ENCODE measurements at places on chromosomes 7 and 10. TPM values are rescaled to one million over a fixed set of nuclear protein-coding genes. Genes with fewer than 3 reads are reported as not detected.

DNA sequence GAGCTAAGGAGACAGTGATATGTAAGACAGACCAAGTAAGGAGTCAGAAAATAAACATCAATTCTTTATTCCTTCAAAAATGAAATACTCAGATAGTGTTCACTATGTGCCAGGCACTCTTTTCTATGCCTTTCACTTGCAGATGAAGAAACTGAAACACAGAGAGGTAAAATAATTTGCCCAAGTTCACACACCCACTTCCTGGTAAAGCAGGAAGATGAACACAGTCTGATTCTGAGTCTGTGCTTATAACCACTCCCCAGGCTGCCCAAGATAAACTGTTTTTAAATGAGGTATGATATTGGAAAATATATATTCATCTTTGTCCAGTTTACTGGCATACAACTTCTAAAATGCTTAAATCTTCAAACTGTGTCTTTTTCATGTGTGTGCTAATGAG lies 294.4 kb upstream of the NPVF start:
- DNase-seq: no peak

DNA sequence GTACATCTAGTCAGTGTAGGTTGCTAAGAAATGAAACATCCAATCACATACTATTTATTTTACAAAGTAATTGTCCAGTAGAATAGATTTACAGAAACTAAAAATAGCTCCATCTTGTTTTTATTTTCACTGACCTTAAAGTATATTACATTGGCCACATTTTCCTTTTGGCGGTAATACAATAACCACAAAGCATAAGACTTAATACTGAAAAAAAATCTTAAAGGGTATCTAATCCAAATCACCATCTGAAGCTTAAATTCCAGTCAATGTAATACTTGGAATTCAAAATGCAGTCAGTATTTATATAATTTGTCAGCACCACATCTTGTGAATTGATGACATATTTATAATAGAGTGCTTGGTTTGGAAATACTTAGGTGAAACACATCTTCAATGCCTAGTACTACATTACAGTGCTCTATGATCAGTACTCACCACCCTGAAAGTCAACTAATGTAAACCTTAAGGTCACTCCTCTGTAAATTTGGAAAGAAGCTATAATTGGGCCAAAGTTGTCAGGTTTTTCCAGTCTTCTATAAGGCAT lies 8.9 kb downstream of the ANKMY2 start:
- DNase-seq: no peak

GRCh38 chr10:116800286-116800929 lies 48.9 kb upstream of the ENO4 start:
- no peak for DNase-seq

DNA sequence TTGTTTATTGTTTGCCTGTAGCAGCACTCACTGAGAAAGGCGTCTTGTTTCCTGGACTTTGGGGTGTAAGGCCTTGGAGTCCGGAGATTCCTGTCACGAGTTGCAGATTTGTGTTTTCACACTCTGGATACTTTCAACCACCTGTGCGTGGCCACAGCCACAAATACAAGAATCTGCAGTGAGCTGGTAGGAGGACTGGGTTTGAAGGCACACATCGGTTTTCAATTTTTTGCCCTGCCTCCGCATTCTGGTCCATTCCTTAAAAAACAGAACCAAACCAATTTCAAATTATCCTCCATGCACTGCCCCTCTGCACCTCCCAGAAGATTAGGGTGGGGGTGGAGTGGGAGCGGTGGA lies 619 bp downstream of the EXOC4 start:
- peak; percentile 23 for DNase-seq

LIPM gene
- not detected for total RNA-seq

NEUROG3 gene
- total RNA-seq: not detected

- DNase-seq: no peak
Observed at GRCh38 chr7:121105262-121105661, 116.8 kb downstream of the CPED1 start.

DNA sequence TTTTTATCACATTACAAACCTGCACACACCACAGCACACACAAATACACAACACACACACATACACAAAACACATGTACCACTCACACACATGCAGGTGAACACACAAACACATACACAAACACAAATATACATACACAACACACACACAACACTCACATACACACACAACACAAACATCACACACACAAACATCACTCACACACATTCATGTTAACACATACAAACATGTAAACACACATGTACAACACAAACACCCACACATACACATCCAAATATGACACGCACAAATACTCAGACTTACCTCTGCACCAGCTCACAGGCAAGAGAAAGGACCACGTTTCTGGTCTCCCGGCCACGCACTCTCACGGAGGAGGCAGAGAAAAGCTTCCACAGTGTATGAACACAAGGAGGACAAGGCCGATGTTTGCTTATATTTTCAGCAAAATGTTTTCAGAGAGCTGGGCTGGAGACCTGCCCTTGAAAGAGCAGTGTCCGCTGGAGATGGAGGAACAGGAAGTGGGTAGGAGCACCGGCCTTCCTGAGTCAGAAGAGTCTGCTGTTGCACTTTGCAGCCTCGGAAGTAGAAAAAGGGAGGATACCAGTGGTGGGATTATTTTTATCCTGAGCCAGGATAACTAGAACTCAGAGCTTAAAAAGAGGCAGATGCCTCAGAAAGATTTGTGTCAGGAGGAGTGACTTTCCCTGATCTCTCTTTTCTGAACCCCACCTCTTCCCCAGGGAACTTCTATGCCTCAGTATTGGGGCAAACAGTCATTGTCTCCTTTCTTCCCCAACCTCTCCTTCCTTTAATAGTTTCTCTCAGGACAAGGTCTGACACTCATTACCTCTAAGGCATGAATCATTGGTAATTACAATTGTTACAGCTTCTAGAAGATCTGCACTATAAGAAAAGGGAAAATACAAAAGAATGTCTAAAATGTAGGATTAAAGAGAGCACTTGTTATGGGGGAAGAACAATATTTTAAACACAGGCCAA lies at the start of gene GIMAP6:
GIMAP6 (minus strand) TSS at position 520 of the 999 bp plus-strand sequence. CDS start 2,243 bp downstream, outside the sequence.
- DNase-seq: no peak

LRRC18 gene
- not detected for total RNA-seq
